Stimulated activated CD8-positive, alpha-beta memory T cell treated with anti-CD3 and anti-CD28 coated beads, Interleukin-7, amount 100 ng/mL, for 48 hours (primary cell): ENCODE measurements at places on chromosomes 2 and 18.

DNA sequence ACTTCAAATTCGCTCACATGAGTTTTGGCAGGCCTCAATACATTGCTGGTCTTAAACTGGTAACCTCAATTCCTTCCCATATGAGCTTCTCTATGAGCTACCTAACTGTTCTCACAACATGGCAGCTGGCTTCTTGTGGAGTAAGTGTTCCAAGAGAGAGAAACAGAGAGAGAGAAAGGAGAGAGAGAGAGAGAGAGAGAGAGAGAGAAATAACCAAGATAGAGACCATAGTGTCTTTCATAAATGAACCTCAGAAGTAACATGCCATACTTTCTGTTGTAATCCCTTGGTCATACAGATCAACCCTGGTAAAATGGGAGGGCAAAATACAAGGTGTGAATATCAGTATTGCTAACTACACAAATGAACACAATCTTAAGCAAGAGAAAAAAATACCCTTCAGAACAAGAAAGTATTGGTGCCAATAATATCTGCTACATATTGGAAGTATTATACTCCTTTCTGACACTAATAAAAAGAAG, 33.2 kb upstream of the UBE2E3 start:
- DNase-seq = no peak

DNA sequence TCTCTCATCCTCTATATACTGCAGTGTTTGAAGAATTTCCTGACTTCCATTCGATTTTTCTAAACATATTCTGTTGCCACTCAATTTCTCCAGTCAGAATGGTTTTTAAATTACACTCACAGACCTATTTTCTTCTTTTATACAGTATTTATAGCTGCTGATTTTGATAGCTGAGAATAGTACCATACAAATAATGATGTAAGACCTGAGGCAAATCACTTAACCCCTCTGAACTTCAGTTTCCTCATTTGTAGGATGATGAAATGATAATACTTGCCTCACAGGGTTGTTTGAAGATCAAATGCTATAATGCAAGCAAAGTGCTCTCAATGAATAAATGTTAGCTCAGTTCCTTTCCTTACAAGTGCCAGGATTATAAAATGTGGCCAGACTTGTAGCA, 241.8 kb downstream of the CPS1 start:
- DNase-seq = no peak

GRCh38 chr2:158049129-158049855, 52.4 kb upstream of the UPP2 start:
- no peak for DNase-seq

DNA sequence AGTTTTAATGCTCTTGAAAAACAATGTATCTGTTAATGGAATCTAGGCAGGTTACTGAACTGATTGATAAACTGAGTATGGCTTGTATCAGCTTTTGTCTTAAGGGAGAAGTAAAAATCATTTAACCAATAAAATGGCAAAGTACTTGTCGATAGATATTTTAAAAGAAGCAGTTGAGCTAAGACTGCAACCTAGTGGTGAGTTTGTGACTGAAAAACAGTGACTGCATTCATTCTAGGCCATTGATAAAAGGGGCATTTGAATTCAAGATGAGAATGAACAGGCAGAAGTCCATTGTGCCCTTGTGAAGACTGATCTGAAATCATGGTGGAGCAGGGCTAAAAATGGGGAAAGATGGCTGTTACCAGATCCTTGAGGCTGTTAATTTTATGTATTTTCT, 59.4 kb upstream of the MSTN start:
- DNase-seq = no peak

DNA sequence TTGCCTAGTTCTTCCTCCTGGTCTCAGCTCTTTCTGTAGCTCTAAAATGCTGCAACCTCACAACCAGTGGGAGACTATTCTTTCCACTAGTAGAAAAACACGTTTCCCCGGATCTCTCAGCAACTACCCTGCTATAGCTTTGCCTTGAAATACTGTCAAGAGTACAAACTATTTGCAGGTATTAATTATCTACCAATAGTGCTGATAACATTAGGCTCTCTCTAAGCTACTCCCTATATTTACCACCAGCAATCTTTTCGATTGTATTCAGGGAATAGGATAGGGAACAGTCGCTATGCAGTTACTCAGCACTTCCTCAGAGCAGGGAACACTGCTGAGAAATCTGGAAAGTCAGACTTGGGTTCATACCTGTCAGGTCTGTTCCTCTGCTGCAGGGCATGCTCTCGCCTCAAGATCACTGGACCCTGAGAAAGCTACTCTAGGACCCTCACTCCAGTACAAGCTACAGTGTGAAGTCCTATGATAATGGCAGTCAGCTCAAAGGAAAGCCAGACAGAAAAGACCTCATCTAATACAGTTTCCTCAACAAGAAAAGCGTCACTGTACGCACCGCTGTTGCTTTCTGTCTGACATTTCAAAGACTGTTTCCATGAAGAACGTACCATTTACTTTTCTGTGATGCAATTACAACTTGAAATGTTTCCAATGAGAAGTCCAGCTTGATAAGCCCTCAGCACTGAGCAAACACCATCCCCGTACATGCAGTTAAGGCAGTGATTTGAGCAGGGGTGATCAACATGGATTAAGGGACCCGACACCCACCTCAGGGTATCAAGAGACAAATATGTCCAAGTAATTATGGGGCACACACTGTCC, 22.7 kb downstream of the GDF7 start:
- no peak for DNase-seq

DNA sequence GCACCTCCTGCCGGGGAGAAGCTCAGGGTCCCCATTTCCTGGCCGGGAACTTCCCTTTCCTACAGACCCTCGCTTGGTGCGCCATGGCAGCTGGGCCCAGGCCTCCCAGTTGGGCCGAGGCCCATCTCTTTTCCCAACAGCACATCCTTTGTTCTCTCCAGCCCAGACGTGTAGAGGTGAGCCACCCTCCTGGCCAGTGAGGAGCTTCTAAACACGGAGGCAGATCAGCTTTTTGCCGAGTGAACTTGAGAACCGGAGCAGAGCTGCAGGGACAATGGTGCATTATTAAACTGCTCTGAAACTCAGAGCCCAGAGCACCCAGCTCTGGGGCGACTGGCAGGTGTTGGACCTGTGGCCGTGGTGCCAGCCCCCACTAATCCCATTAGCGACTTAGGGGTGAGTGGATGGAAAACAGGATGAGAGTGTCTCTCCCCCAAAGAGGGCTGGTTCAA, 25.4 kb downstream of the SH3BP4 start:
- DNase-seq = no peak

DNA sequence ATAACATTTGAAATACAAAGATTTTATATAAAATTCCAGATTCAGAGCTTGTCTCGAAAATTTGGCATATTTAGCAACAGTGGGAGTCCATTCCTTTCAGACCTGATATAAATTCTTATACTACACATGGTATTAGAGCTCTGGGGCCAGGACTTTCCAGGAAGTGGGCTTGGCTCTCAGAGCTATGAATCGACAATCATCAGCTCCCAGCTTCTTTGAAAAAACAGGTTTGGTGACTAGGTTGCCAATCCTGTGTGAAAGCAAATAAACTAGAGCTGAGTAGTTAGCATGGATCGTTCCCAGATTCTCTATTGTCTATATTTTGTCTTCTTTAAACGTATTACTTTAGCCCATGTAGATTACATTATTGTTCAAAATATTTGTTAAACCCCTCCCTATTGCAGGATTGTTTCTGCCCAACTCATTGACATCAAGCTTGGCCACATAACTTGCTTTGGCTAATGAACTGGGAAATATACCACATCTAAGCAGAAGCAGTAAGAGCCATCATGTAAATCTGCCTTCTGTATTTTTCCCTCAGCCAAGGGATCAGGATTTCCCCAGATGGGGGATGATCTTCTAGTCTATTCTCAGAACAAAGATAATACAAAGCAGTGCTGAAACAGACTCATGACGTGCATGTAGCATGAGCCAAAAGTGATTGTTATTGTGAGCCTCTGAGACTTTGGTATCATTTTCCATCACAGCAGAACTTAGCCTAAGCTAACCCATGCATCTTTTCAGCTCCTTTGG, 105.4 kb downstream of the KCNH7 start:
- no peak for DNase-seq

- DNase-seq = no peak
Measured at GRCh38 chr2:47569658-47570475, 166.9 kb downstream of the MSH2 start.

GRCh38 chr18:49784427-49785185, 28.7 kb downstream of the ACAA2 start:
- no peak for DNase-seq

GRCh38 chr2:36416370-36417165, 61.0 kb downstream of the CRIM1 start:
- no peak for DNase-seq

DNA sequence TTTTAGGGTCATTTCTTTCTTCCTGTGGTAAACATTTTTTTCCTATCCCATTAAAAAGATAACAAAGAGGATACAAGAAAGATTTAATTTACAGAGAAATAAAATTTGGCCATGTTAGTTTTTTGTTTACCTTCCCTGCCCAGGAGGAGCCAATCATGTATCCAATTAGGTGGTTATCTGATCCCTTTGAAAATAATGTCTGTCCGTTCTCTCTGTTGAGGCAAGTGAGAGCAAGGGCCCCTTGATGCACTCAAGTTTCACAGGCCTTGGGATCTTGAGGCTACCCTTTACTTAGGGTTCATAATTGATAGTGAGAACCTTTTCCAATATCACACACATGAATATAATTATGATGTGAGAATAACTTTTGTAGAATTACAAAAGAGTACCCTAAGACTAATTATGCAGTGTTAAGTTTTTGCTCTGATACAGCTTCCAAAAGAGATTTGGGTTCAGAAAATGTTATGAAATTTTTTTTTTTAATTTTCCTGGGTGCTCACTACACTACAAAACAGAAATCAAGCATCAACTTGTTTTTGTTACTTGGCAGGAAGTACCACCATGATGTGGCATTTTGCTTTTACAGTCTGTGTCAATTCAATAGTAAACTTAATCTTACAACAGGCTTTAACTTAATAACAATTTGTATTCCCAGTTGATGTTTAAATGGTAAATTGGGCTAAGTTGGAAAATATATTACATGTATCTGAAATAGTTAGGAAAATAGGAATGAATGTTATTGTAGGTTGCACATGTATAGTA, 42.0 kb downstream of the AFTPH start:
- DNase-seq = no peak

GRCh38 chr2:144671695-144672455, 152.0 kb upstream of the ZEB2 start:
- no peak for DNase-seq

DNA sequence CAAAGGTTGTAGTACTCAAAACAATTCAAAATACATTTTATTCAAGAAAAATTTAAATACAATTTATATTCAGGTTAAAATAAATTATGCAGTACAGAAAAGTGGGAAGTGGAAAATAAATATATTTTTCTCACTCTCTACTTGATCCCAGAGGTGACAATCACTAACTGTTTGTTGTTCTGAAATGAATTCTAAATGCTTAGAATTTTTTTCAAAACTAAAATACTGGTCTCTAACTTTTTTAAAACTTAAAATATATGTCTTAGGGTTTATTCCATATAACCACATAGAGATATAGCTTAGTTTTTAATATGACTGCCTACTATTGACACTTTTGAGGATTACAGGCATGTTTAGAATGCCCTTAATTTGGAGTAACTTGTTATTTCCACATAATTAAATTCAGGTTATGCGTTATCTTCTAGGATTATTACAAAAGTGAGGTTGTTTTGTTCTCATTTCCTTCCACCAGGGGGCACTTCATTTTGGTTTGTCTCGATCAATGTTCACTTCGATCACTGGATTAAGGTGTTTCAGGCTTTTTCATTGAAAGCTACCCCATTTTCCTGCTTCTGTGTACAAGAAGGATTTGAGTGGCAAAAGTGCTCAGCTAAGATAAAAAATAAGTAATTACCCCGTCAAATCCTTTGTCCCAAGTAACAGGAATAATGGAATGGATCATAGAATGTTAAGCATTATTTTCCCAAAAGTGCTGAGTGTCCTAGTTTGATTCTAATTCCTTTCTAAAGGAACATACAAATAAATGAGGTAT, 27.1 kb upstream of the TFPI start:
- DNase-seq = no peak

DNA sequence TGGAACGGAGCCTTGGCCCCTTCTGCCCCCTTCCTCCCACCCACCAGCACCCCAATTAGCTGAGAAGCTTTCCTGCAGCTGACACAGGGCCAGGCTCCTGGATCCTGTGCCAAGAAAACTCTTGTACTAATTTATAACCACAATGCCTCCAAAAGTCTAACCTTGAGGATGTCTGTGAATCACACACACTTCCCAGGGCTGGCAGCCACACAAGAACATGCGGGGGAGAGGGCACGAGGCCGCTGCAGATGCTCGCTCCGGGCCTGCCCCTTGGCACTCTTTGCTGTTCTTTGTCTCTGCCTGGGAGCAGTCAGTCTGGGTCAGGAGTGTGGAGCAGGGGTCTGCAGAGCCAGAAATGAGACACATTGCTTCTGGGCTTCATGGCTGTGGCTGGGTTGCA, 62.7 kb upstream of the KIF5C start:
- no peak for DNase-seq

- DNase-seq = no peak
Measured at GRCh38 chr2:33126552-33126951, 179.8 kb downstream of the LTBP1 start.

DNA sequence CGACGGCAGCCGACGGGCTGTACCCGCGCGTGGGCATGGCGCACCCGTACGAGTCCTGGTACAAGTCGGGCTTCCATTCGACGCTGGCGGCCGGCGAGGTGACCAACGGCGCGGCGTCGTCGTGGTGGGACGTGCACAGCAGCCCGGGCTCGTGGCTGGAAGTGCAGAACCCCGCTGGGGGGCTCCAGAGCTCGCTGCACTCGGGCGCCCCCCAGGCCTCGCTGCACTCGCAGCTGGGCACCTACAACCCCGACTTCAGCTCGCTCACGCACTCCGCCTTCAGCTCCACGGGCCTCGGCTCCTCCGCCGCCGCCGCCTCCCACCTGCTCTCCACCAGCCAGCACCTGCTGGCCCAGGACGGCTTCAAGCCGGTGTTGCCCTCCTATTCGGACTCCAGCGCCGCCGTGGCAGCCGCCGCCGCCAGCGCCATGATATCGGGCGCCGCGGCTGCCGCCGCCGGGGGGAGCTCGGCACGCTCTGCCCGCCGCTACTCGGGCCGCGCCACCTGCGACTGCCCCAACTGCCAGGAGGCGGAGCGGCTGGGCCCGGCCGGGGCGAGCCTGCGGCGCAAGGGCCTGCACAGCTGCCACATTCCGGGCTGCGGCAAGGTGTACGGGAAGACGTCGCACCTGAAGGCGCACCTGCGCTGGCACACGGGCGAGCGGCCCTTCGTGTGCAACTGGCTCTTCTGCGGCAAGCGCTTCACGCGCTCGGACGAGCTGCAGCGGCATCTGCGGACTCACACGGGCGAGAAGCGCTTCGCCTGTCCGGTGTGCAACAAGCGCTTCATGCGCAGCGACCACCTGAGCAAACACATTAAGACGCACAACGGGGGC, 2.0 kb downstream of the SP9 start:
- DNase-seq = no peak

GRCh38 chr18:76528477-76529432, 33.7 kb upstream of the ZNF516 start:
- DNase-seq = no peak
